RKO (cell line): ENCODE measurements at places on chromosomes 4 and X.

GRCh38 chrX:9376111-9376510 lies 88.7 kb upstream of the TBL1X start:
- DNase-seq, result no peak

DNA sequence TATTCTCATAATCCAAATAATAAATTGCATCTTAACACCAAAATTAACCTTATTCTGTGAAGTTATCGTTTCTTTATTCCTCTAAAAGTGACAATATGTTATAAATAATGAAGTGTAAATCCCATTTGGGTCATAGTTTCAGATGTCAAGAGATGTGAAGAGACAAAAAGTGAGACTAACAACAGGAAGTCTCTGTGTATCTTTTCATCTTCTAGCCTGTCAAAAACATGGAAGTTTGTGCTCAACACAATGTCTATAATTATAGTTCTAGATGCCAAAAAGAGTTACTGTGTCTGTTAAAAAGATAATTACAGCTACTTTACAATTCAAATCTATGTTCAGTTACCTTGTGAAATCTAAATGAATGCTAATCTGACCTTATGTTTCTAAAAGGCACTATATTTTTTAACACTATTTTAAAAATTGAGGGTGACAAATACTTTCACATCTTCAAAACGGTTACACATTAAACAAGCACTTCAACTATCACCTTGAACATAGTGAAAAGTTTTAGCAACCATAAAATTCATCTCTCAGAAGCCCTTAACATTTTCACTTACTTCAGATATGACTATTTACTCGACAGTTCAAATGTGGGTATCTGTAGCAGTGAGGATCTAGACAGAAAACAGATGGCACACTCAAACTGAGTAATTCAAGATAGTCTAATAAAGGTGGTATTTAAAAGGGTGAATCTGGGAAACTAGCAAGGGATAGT lies 509.8 kb downstream of the ARAP2 start:
- DNase-seq, result no peak

- no peak for DNase-seq
These were observed 31.4 kb upstream of the JAKMIP1 start for GRCh38 chr4:6231663-6232165.

- no peak for DNase-seq
These were observed 19.7 kb upstream of the GPM6B start for GRCh38 chrX:13836575-13836974.

- DNase-seq, result no peak
These were observed 728 bp downstream of the DCAF12L2 start for GRCh38 chrX:126165401-126165720.

GRCh38 chr4:166400270-166400894 lies 527.3 kb downstream of the TLL1 start:
- DNase-seq, result no peak

DNA sequence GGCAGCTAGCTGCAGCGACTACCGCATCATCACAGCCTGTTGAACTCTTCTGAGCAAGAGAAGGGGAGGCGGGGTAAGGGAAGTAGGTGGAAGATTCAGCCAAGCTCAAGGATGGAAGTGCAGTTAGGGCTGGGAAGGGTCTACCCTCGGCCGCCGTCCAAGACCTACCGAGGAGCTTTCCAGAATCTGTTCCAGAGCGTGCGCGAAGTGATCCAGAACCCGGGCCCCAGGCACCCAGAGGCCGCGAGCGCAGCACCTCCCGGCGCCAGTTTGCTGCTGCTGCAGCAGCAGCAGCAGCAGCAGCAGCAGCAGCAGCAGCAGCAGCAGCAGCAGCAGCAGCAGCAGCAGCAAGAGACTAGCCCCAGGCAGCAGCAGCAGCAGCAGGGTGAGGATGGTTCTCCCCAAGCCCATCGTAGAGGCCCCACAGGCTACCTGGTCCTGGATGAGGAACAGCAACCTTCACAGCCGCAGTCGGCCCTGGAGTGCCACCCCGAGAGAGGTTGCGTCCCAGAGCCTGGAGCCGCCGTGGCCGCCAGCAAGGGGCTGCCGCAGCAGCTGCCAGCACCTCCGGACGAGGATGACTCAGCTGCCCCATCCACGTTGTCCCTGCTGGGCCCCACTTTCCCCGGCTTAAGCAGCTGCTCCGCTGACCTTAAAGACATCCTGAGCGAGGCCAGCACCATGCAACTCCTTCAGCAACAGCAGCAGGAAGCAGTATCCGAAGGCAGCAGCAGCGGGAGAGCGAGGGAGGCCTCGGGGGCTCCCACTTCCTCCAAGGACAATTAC lies 1.4 kb downstream of the AR start:
- DNase-seq, result no peak

- no peak for DNase-seq
These were observed 162.0 kb downstream of the SNCA start for GRCh38 chr4:89674876-89675459.

GRCh38 chr4:20878806-20879205 lies 178.5 kb downstream of the PACRGL start:
- no peak for DNase-seq
